Nephron progenitor cell (in vitro differentiated cells): ENCODE measurements at places on chromosomes 11 and 22.

GRCh38 chr22:36258701-36259614 lies 6.0 kb downstream of the APOL1 start:
- peak; percentile 52 for DNase-seq

- no peak for DNase-seq
These were observed 4.1 kb upstream of the RAB3IL1 start for GRCh38 chr11:61921446-61921845.

GRCh38 chr11:76577921-76578653 lies 92.5 kb downstream of the LRRC32 start:
- no peak for DNase-seq

DNA sequence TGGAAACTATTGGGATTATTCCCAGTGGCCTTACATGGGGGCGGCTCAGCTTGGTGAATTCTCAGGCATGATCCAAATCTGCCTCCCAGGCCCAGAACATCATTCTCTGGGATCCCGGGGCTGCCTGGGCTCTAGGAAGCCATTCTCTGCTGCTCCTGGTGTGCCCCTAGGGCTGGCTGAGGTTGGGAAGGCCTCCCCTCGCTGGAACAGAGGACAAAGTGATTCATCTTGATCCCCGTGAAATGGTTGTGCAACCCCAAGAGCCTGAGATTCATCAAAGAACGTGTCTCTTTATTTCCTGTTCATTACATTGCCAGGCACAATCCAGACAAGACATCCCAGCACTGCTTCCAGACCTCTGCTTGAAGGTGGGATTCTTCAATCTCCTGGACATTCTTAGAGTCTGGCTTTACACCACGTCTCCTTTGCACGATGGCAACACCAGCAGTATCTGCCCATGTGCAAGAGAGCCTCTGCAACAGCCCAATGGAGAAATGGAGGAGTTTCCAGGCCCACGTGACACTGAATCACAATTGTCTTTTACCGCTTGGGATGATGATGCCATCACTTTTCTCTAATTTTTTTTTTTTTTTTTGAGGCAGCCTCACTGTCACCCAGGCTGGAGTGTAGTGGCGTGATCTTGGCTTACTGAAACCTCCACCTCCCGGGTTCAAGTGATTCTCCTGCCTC lies 52.3 kb downstream of the TST start:
- no peak for DNase-seq

DNA sequence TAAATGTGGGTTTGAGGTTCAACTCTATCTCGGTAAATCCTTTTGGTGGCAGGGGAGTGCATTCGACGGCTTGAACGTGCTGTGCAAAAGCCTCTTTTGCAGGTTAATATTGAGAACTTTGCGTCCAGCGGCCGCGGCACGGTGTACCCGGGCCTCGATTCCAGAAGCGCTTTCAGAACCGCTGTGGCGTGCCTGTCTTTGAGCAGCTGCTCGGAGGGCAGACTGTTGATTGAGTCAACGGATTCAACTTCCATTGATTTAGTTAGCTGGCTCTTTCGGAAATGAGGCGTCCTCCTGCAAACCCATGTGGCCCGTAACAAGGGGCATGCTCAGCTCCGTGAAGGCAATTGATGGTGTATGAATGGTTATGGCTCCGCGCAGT lies 1247.8 kb downstream of the BRD1 start:
- no peak for DNase-seq

DNA sequence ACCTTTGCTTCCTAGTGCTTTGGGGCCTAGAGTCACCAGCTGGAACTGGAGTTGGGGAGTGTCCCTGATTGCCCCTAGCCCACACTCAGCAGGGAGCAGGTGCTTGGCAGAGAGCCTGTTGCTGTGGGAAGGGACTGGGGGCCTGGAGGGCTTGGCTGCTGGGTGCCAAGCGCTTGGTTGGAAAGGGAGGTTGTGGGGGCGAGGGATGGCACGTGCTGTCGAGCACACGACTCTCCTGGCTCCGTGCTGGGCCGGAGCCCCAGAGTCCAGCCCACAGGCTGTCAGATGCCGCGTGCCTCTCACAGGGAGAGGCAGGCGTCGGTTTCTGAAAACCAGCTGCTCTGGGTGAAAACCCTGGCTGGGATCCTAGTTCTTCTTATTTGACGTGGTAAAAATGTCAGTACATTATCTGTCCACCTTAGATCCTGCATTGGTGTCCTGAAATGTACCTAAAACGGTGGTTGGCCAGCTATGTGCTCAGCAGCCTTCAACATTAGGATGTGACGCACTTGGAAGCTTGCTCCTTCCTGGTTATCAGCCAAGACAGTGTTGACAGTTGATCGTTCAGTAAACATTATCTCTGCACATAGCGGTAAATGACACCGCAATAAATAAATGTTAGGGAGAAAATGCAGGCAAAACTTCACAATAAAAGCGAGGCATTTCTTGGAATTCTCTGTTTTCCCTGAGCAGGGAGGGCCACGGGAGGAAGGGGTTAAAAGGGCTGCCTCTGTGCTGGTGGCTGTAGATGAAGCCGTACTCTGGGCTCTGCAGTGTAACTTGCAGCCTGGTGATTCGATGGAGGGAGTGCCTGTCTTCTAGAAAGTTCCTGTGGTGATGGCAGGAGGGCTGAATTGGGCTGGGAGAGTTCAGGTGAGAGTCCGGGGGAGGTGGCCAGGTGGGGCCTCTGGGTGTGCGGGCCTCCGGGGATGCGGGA lies 29.2 kb downstream of the GRAMD4 start:
- DNase-seq, result no peak

- DNase-seq, result no peak
These were observed 261.4 kb upstream of the ISX start for GRCh38 chr22:34804604-34805003.

DNA sequence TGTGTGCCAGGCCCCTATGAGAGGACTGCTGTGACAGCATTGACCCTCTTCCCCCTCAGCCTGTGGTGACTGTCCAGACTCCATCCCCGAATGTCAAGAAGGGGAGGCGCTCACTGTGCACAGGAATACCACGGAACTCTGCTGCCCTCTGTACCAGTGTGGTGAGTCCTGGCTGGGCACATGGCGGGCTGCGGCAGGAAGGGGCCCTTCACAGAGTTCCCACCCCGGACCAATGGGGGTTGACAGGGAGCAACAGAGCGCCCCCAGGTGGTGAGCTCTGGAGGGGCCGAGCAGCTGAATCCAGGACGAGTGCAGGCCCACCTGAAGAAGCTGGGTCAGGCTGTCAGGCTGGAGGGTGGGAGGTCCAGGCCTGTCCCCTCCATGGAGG lies 83.8 kb upstream of the MYOD1 start:
- DNase-seq, result no peak

DNA sequence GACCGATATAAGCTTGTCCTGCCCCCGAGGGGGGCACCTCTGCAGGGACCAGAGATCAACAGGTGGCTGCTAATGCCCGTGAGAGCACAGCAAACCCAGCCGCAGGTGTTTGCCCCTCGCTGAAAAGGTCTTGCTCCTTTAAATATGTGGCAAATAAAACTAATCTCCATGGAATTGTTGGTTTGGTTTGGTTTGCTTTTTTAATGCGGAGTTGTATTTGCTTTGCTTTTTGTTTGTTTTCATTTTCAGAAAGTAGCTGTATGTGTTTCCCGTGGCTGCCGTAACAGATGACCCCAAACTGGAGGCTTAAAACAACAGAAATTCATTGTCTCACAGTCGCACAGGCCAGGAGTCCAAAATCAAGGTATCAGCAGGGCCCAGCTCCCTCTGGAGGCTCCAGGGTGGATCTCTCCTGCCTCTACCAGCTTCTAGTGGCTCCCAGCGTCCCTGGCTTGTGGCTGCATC lies 93.0 kb downstream of the CELSR1 start:
- no peak for DNase-seq

GRCh38 chr11:70270877-70271648 lies 573 bp downstream of the PPFIA1 start:
- DNase-seq, result peak; percentile 57

DNA sequence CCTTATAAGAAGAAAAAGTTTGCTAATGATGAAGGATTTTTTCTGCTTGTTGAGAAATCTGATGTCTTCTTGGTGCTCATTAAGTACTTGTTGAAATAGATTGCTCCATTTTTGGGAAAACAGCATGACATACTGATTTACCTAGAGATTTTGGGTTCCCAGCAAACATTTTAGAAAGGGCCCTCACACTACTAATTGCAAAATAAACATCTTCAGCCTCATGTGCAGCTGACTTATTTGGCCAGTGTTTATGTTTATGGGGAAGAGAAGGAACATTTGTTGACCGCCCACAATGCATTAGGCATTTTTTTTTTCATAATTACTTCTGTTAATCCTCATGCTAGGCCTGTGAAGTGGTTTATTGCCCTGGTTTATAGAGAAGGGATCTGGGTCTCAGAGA lies 40.1 kb downstream of the LDLRAD3 start:
- DNase-seq, result no peak

- no peak for DNase-seq
These were observed 75.4 kb downstream of the GAB4 start for GRCh38 chr22:16932577-16932976.

GRCh38 chr11:68538025-68538424 lies 77.5 kb downstream of the PPP6R3 start:
- no peak for DNase-seq

- no peak for DNase-seq
These were observed 21.1 kb upstream of the RDX start for GRCh38 chr11:110317516-110317932.

DNA sequence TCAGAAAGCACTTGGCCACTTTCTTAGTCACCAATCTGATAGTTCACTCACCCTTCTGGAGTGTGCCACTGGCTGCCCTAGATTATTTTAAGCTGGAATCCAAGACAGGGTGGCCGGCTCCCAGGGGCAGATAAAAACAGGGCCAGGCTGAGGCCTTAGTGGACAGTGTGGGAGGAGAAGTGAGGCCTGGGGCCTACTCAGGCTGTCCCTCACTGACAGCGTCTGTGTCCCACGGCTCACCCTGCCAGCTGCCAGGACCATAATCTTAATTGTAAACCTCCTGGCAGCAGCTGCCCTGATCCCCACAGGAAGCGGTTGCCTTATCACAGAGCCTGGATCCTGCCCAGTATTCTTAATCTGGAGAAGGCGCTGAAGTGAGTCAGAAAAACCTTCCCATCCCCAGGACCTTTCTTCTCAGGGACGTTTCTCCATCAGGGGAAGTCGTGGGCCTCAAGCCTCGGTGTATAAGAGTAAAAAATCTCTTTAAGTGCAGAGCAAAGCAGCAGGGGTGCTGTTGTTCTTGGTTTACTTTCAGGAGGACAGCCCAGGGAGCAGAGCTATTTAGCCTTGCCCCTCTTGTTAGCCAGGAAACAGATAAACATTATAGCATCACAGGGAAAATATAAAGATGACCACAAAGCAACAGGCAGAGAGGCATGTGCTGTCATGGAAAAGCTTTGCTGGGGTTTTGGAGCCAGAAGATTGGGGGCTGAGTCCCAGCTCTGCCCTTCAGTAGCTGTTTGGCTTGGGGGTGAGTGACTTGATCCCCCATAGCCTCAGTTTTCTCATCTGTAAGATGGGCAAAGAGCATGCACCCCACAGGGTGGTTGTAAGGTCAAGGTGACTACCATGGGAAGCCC lies 39.6 kb downstream of the TSPAN18 start:
- no peak for DNase-seq

DNA sequence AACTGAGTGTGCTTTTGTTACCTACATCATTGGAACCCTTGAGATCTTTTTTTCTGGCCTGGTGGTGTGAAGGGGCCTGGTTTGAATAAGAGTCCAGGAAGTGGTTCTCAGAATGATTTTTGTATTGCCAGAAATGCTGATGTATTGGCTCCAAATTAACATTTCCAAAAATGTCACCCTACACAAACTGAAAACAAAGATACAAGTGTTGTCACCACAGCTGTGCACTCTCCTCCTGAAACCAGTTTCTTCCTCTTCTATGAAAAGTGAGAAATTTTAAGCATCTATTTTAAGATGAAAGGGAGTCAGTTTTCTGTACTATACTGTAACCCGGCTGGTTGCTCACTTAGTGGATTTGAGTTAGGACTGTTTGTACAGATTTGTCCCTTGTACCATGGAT lies 218.8 kb downstream of the PGR start:
- no peak for DNase-seq

DNA sequence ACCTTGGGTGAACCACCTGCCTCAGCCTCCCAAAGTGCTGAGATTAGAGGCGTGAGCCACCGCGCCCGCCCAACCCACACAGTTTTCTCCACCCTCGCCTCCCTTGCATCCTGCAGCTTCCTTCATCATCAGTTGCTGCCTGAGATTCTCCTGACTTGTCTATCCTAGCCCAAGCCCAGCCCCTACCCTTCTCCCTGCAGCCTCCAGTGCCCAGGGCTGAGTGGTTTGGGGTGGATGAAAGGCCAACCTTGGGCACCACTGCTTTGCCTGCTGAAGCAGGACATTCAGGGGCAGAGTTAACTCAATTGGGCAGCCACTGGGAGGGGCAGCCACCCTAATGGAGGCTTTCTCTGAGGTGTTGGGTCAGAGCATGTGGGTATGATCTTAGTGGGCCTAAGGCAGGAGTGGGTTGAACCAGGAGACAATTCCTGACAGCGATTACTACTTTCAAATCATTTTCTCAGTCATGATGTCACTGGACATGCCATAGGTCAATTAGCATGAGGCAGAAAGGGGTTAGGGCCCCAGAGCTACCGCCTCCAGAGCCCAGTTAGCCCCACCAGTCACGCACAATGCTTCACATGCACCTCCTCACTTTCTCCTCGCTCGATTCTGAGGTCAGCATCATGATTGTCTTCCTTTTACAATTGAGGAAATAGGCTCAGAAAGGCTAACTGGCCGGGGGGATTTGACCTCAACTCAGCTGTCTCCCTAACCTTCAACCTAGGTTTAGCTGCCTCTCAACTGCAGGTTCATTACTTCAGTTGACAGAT lies 1.0 kb upstream of the FKBP2 start:
- no peak for DNase-seq

GRCh38 chr11:17813391-17814059 lies 78.9 kb downstream of the KCNC1 start:
- no peak for DNase-seq

GRCh38 chr11:3666023-3666530 lies 5.1 kb downstream of the CHRNA10 start:
- DNase-seq, result no peak

DNA sequence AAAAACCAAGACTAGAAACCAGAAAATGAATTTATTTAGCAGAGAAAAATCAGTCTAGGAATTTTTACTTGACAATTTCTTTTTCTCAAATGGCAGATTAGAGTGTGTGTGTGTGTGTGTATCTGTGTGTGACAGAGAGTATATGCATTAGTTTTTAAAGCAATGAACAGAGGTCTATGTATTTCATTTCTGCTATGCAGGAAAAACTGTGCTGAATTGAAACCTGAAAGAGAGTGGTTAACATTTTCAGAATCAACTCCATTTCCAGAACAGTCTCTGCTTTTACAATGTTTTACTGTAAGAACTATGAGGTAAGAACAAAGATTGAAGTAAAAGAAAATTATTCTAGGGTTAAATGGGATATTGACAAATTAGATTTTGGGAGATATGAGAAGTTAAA lies 114.8 kb downstream of the GRM5 start:
- DNase-seq, result no peak

- no peak for DNase-seq
These were observed 687 bp downstream of the ALKBH8 start for GRCh38 chr11:107564877-107565218.

GRCh38 chr11:101916422-101916821 lies at the start of gene ANGPTL5:
Gene ANGPTL5, minus strand, starts transcription at chr11:101916522. Its CDS starts 8,613 bp downstream, at chr11:101907909.
- no peak for DNase-seq

GRCh38 chr11:75141166-75141565 lies 9.7 kb upstream of the SLCO2B1 start:
- no peak for DNase-seq
